ENCODE measurements at places on chromosomes 6 and 20.

DNA sequence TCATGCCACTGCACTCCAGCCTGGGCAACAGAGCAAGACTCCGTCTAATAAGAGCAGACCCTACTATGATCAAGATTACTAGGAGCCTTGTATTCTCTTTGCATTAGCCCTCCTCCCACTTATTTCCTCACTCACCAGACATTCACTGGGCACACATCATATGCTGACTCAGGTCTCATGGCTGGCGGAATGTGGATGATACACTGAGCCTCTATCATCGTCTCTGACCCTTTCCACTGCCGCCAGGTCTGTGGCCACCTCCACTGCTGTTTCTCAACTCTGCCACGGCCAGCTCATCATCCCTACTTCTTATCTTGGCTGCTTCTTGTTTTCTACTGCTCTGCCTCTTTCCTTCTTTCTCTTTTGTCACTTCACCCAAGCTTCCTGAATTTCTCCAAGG lies 161.0 kb downstream of the BACH2 start:
- no peak for DNase-seq

DNA sequence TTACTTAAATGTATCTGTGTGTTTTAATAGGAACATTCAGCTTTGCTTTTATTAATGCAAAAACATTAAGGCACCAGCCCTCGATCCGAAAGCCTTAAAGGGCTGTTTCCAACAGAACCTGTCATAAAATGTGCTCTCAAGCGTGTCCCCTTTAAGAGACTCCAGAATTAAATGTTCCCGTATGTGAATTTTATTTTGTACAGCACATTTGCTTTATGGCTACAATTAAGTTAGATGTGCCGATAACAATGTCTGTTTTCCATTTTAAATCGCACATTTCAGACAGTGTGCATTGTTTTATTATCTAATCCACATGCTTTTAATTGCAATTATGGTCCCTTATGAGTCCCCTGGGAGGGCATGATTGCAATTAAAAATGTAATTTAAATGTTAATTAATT lies 198.9 kb downstream of the TSHZ2 start:
- DNase-seq = no peak

DNA sequence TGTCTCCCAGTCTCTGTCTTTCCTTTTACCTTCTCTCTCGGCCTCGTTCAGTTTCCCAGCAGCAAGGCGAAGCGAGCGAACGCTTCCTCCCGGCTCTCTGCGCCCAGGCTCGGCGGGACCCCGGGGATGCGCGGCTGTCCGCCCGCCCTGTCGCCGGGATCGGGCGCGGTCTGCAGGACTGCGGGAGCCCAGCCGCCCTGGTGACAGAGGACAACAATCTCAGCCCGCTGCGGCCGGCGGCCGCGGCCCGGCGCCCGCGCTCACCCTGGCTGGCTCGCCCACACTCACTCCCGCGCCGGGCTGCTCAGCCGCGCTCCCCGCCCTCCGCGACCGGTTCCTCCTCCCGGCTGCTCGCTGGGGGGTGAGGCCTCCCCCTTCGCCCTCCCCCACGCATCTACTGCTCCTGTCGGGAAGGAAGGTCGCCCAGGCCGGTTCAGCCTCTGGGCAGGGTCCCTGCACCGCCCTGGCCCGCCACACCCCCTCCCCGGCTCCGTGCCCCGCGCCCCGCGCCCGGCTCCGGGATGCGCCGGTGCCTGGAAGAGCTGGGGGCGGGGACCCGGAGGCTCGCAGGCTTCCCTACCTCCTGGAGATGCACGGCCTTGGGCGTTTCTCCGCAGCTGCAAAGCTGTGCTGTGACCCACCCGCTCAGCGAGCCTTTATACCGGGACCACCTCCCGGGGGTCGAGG lies 410 bp downstream of the SYNE1 start:
- DNase-seq = peak; percentile 61

- no peak for DNase-seq
Observed at GRCh38 chr6:21496706-21497105, 96.8 kb upstream of the SOX4 start.

DNA sequence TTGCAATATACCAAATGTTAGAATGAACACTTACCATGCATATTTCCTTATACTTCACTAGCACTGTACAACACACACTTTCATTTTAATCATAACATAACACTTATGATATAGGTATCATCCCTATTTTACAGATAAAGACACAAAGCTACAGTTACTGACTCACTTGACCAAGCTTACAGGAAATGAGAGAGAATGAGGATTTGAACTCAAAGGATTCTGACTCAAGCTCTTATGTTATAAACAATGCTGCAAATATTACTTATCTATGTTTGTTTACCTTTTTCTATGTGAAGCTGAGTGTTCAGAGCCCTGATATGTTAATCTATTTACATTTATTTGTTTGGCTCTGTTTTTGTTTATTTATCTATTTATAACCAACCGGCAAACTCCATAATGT lies 245.4 kb downstream of the PTPRK start:
- no peak for DNase-seq

GRCh38 chr6:26221186-26221585 lies 134.0 kb downstream of the HFE start:
- no peak for DNase-seq

- no peak for DNase-seq
Observed at GRCh38 chr6:13300643-13301590, 27.4 kb downstream of the TBC1D7 start.

GRCh38 chr6:126890055-126890454 lies 228.4 kb upstream of the RSPO3 start:
- no peak for DNase-seq

- no peak for DNase-seq
Observed at GRCh38 chr6:30763155-30763617, 18.8 kb upstream of the IER3 start.

Data from G401 (cell line).